Stimulated activated CD8-positive, alpha-beta memory T cell treated with anti-CD3 and anti-CD28 coated beads, Interleukin-15, amount 100 ng/mL, for 1 hour (primary cell): ENCODE measurements at places on chromosomes 2 and 18.

- DNase-seq, result no peak
These were observed 24.9 kb downstream of the CCBE1 start for GRCh38 chr18:59672235-59672711.

GRCh38 chr2:218555527-218555926 lies 12.6 kb downstream of the USP37 start:
- no peak for DNase-seq

- DNase-seq, result no peak
These were observed 140.9 kb upstream of the CRIM1 start for GRCh38 chr2:36214691-36215090.

- DNase-seq, result no peak
These were observed 16.0 kb upstream of the RGPD4 start for GRCh38 chr2:107810734-107811133.

DNA sequence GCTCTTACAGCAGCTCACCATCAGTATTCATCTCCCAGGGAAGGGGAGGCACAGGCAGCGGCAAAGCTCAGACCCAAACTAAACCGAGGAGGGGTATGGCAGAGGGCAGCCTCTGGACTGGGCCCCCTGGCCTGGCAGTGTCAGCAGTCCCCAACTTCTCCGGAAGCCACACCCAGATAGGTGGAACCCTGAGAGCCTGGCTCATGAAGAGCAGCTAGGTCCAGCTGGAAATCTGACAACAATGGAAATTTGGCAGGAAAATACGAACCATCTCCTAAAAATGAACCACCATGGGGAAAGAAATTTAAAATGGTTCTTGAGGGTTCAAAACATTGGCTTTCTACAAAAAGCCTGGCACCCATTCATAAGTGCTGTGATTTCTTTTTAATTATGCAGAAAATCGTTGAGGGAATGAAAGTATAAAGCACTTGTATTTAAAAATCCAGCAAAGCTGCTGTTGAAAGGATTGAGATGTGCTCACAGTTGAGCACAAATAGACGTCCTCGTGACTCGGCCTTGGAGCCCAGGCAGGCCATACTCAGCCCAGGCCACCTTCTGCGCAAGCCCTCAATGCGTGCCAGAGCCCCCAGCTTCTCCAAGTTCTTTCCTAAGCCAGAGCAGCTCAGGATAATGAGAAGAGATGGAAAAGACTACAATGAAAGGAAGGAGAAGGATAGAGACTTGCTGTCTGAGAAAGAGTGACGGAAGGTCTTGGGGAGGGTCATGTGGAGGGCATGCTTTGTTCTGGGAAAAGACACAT lies 93.0 kb downstream of the COL6A3 start:
- DNase-seq, result no peak

GRCh38 chr2:202910698-202911097 lies 775 bp downstream of the WDR12 start:
- no peak for DNase-seq
